Activated naive CD8-positive, alpha-beta T cell treated with anti-CD3 and anti-CD28 coated beads for 36 hours (primary cell): ENCODE measurements at places on chromosomes 6 and 20.

GRCh38 chr20:53959911-53960578 lies 110.3 kb downstream of the BCAS1 start:
- DNase-seq: no peak

- no peak for DNase-seq
Measured at GRCh38 chr6:143293523-143293922, 157.0 kb downstream of the ADAT2 start.

DNA sequence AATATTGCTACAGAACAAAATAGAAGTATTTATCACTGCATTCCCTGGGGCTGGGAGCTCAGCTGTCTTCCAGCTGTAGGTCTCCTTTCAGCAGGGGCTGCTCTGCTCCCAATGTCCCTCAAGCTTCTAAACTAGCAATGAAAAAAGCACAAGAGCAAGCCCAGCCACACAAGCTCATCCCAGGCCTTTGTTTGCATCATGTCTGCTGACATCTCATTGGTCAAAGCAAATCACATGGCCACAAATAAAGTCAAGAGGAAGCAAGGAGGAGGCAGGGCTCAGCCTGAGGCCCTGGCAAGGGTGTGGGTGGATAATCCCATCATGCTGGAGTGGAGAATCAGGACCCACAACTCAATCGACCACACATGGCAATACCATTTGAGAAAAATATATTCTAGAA lies 2.2 kb upstream of the BFSP1 start:
- DNase-seq: no peak

- no peak for DNase-seq
Measured at GRCh38 chr6:35365594-35366203, 23.3 kb downstream of the PPARD start.

DNA sequence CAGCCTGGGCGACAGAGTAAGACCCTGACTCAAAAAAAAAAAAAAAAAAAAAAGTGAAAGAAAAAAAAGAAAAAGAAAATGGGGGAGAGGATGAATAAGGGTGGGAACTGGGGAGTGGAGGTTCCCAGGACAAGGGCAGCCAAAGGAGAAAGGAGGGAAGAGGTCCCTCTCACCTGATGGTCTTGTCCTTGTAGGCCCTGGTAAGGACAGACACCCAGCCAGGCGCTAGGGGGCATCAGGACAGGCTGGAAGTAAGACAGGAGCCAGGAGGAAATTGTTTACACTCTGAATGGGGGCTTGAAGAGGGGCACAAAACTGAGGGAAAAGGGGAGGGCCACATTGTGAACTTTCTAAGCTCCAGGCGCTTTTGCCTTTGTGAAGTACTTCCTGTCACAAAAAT lies 2.3 kb upstream of the ALDH5A1 start:
- DNase-seq: no peak
